ENCODE measurements at places on chromosomes 7 and 10.

GRCh38 chr7:158825628-158826289 lies 3.5 kb downstream of the ESYT2 start:
- no peak for DNase-seq

DNA sequence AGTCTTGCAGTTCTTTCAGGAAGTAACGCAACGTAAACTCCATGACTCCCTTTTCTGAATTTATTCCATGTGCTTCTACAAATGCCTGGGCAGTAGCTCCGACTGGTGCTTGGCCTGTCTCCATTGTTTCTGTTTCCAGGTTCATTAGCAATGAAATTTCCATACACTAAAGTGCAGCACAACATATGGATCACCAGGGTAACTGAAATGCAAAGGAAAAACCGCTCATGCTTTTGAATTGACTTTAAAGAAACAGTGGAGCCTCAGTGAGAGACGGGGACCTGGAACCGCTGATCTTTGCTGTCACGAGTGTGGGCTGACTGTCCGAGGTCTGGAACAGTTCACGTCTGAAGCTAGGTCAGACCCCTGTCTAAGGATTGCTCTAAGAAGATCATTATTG lies 126.5 kb upstream of the IGFBP3 start:
- no peak for DNase-seq

DNA sequence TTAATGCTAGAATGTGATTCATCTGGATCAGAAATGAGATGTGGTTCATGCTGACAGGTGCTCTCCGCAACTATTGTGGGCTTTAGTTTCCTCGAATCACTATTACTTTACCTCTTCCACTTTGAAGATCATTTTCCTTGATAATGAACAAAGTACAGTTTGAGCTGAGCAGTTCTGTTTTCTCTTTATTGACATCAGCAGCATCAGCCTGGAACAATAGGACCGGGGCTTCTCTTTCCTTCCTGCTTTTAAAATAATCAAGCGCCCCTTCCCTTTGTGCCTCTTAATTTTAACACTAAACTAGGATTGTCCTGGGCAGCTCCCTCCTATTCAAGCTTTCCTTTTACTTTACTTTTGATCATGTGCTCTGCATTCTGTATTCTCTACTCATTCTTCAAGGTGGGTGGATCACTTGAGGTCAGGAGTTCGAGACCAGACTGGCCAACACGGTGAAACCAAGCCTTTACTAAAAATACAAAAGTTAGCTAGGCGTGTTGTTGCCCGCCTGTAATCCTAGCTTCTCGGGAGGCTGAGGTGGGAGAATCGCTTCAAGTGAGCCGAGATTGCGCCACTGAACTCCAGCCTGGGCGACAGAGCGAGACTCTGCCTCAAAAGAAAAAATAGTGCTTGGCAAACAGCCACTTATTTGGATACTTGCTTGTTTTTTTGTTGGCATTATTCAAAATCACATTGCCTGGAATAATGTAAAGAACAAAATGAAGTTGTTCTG lies 67.0 kb upstream of the RHEB start:
- no peak for DNase-seq

- no peak for DNase-seq
Measured at GRCh38 chr7:84003191-84003590, 191.4 kb downstream of the SEMA3A start.

DNA sequence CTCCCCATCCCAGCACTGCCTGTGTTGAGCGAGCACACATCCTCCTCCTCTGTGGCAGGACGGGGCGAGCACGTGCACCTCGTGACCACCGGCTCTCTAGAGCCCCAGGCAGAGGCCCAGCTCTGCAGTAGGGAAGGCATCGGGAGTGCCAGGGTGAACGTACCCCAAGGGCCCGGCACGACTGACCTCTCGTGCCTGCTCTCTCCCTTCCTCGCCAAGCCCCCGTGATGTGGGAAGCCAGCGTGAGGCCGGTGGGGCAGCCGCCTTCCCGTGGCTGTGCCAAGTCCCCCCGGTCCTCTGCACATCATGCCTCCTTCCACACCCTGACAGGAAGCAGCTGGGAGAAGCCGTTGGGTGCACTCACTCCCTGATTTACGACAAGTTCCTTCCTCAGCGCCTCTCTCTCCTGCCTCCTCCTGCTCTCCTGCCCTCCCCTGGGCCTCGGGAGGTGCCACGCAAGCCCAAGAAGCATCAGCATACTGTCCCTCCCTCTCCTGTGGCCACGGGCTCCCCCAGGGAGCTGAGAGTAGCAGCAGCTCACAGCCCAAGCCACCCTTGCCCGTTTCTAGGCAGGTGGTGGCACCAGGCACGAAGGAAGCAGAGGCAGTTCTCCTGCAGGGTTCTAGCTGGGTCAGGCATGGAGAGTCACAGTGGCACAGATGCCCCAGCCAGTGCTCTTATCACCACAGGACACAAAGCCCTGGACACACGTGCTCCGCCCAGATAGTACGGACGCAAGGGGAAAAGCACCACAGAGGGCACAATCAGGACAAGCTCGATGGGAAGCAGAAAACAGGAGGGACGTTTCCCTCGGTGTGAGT lies 47.0 kb downstream of the AMZ1 start:
- no peak for DNase-seq

DNA sequence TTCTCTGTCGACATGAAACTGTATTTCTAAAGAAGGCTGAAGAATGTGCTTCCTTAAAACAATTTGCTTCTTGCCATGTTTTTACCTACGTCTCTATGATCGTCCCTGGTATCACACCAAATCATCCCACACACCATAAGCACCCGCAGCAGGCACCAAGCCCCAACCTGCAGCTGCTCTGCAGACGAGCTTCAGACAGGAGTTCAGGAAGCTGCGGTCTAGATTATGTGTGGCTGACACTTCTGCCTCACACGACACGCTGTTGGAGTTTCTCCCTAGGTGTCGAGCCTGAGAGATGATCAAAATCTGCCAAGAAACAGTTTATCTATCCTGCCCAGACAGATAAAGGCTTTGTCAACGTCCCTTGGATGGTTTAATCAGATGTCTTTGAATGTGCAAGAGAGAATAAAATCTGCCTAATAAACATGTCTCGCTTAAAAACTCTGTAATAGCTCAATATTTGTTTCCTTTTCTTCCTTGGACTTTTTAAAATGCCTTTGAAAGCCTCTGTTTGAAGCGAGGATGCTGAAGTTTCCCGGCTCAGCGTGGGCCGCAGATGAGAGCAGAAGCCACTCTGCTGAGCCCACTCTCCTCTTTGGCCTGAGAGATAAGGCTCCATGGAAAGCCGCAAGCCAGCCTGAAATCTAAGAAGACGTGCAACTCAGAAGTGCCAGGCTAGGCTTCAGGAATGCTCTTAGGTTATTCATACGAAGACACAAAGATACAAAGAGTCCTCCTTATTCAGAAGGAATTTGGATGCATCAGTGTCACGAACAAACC lies 158.3 kb upstream of the PFKP start:
- DNase-seq: no peak

Measured in SW480 (cell line).